ENCODE measurements at places on chromosomes 12 and 14.

GRCh38 chr12:28130625-28131598 is 59.3 kb upstream of the CCDC91 start:
- no peak for DNase-seq

DNA sequence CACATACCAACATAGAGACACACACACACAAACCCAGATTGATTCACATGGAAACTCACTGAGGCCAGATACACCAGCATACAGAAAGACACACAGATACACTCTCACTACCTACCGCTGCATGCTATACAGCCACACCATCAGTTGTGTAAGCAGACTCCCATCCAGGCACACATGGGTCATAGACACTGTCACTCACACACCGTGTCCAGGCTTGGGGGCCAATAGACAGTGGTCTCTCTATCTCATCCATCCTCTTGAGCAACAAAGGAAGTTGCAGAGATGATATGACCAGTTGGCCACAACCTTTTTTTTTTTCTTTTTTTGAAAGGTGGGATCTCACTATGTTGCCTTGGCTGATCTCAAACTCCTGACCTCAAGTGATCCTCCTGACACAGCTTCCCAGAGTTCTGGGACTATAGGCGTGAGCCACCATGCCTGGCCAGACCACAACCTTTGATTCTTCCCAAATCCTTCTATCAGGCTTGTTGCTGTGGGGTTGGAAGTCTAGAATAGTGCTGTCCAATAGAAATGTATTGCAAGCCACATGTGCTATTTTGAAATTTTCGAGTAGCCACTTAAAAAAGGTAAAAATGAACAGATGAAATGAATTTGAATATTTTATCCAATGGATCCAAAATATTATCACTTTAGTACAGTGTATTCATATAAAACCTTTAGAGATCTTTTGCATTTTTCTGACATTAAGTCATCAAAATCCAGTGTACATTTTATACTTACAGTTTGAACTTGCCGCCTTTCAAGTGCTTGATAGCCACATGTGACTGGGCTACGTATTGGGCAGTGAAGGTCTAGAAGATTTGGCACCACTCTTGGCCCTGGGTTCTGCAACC is 7.4 kb downstream of the LRP1-AS start:
- no peak for DNase-seq

DNA sequence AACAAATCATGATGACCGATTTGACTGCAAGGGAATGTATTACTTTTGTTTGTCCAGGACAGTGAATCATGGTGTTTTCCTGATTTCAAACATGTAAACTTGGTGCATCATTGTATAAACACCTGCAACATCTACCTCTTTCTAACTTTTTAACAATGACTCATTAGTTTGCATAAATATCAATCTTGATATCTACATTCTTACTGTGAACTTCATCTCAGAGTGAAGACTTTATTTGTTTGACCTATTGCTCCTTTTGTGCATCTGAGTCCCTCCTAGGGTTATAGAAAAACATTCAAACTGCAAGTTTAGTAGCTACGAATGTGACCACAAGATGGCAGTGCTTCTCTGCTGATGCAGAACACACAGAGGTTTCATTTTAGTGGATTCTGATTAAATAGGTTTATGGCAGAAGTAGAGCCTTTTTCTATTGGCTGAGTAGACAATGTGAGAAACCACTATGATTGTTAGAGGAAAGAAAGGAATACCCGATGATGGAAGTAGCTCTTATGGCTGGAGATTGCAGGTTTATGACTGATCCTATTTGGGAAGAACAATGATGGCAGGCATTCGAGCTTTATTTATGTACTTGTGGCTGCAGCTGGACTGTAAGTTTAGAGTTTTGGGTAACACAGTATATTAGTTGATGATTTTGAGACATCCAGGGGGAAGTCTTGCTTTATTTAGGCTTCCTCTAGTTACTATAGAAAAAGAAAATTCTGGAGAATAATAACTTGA is 244.2 kb upstream of the OR4E1 start:
- peak; percentile 61 for DNase-seq

DNA sequence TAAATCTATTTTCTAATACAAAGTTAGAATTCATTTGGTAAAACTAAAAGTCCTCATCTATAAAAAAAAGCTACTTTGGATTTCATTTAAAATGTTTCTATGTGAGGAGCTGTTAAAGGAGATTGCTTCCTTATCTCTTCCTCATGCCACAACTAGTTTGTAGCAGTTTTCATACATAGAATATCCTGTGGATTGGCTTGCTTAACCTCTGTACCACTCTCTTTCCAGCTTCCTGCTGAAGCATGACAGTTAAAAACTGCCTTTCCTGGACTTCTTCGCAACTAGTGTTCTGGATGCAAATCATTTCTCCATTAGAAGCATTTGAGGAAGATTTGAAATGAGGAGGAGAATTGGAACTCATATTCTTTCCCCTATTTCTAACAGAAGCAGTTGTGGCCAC is 49.6 kb downstream of the ST8SIA1 start:
- DNase-seq: no peak

- DNase-seq: no peak
Measured at GRCh38 chr12:115185506-115185905, 501.5 kb upstream of the TBX3 start.

DNA sequence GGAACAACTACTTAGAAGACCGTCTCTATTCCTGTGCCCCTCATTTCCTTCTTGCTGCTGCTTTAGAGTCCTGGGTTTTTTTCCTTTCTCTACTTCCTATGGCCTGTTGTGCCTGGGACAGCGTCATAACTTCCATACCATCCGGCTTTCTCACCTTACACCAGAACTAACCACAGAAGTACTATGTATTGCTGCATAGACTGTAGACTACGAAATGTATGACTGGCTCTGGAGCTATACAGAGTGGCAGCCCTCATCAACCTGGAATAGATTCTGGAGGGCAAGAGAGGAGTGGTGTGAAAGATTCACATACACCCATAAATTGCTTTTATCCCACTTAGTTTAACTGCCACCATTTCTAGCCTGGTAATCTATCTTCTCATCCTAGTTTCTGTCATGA is 16.9 kb upstream of the SRP54 start:
- no peak for DNase-seq

- DNase-seq: no peak
Measured at GRCh38 chr12:80829767-80830166, 108.0 kb downstream of the LIN7A start.

GRCh38 chr12:49369411-49370145 is 2.3 kb downstream of the SPATS2 start:
- peak; percentile 38 for DNase-seq

GRCh38 chr12:55428331-55429243 is 2.5 kb downstream of the OR6C76 start:
- DNase-seq: no peak

- no peak for DNase-seq
Measured at GRCh38 chr14:90275458-90275814, 19.1 kb downstream of the PSMC1 start.

DNA sequence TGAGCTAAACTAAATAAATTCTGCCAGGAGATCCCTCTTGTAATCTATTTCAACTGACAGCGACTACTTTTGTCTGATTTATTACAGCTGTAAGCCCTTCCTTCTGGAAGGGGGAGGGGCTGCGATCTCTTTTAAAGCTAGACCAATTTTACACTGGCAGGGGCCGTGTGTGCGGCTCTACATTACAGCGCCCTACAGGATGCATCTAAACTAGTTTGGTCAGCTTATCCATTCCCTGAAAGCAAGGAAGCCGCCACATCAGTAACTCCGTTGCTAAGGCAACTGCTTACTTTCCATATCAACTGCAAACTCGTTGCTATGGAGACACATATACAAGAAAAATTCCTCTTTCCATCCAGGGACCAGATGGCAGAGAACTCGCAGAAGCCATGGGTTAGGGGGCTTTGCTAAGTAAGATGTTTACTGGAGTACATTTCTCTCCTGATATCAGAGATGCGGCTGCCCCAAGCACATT is 17.4 kb downstream of the FOXN3 start:
- no peak for DNase-seq

All from stimulated activated naive CD8-positive, alpha-beta T cell treated with anti-CD3 and anti-CD28 coated beads, Interleukin-15, Interleukin-2, amounts not matched to agents 100 U/mL and 50 U/mL, for 24 hours (primary cell).